ENCODE measurements at places on chromosomes 12 and 14.
A peak's percentile ranks its signal among the peaks of the same experiment; 100 is the strongest.

DNA sequence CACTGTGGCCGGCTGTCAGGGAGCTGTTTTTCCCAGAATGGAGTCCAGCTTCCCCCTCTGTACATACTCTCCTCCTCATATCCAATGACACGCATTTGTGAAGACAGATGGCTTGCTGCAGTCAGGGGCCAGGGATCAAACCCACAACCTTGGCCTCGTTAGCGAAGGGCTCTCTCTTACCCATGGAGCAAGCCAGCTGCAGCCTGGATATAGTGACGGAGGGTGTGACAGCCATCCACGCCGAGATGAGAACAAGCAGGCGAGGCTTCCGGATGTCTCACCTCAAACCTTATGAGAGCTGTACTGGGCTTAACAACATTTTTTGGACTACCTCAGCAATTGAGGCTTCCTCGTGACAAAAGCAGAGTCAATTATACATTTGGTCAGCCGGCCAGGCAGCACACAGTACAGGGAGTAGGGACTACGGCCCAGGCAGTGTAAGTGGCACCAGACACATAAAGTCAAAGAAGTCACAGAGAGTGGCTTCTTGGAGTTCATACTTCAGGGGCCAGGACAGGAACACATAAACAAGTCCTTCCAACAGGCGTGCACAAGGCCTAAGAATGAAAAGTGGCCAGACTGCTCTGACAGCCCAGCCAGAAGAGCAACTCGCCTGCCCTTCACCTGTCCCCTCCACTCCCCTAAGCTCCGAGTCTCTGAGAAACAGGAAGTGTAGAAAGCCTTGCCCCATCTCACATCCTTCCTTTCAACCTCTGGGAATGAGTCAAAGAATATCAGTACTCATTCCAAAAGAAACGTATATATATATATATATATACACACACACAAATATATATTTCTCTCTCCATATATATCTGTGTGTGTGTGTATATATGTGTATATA is 115.1 kb downstream of the TTC7B start:
- no peak for DNase-seq

GRCh38 chr12:3157581-3158323 is 80.6 kb downstream of the TSPAN9 start:
- DNase-seq: no peak

DNA sequence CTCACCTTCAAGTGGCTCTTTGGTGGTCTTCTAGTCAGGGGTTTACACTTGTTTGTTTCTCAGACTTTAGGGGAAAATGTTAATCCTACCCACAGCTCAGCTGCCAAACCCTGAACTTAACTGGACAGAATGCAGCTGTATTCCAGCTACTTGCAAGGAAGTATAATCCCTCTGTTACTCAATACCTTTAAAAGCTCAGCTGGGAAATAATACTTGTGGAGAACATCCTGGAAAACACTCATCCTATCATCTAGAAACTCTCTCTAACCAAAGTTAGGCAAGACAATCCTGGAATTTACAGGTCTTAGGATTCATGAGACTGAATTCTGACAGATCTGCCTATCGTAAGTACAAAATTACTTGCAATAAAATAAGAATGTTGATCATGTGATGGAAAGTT is 404.1 kb downstream of the ADAMTS20 start:
- no peak for DNase-seq

- DNase-seq: no peak
Observed at GRCh38 chr12:69682110-69682755, 16.9 kb downstream of the BEST3 start.

DNA sequence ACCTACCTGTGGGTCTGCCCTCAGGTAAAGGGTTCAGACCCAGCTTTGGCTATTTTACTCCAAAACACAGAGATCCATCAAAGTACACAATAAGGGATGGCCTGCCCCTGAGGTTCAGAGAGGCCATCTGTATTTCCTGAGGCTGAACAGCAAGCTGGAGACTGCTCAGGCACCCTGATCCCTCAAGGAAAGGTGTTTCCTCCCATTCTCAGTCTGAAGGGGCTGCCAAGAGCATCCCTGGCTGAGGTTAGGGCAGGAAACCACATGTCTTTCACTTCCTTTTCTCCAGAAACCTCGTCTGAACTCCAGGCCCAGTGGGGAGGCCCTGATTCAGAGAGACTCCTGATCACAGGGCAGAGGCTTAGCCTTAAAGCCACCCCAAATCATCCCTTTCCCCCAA is 1.5 kb downstream of the RILPL1 start:
- no peak for DNase-seq

- no peak for DNase-seq
Observed at GRCh38 chr14:70796551-70796950, 12.8 kb downstream of the MAP3K9 start.

- DNase-seq: no peak
Observed at GRCh38 chr12:81350309-81350708, 272.4 kb downstream of the ACSS3 start.

DNA sequence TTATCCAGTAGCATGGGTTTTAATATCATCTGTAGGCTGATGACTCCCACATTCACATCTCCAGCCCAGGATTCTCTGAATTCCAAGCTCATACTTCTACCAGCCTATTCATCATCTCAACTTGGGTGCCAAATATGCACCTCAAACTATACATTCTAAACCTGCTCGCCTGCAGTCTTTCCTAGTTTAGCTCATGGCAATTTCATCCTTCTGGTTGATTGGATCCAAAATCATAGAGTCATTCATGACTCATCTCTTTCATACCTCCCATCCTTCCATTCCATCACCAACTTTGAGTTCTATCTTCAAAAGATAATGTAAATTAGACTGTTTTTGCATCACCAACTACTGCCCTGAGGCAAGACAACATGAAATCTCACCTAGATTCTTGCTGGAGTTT is 99.7 kb upstream of the EGLN3 start:
- DNase-seq: no peak

- no peak for DNase-seq
Observed at GRCh38 chr12:117024961-117025480, 74.2 kb downstream of the TESC start.

GRCh38 chr14:95107711-95108110 is 49.6 kb downstream of the DICER1 start:
- no peak for DNase-seq

DNA sequence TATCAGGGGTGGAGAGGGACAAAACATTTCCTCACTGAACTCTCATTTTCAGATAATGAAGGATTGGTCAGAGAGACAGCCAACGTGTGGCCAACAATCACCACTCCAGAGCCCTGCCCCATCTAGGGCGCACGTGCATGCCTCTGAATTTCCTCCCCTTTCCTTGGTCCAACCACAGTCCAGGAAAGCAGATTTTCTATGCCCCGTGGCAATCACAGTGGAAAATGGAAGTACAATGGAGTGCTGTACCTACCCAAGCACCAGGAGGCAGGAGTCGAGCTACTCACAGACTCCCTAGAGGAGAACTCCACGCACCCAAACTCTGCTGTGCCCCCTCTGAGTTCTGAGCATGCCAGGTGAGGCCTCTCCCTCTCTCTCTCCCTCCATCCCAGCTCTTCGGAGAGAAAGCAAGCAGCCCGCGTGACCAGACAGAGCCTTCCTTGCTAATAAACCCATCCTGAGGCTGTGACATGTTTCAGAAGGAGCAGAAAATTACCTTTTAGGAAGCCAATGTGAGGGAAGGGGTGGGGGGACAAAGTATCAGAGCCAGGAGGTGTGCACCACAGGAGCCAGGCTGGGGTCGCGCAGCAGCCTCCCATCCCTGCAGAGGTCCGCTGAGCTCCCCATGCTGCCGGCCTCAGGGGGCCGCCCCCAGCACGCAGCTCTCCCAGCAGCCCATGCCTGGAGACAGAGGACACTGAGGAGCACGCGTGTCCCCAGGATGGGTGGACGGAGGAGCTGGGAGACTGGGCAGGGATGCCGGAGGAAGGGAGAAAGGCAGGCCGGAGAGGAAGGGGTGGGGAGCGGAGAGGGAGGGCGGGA is 73.4 kb downstream of the PITPNM2 start:
- no peak for DNase-seq

DNA sequence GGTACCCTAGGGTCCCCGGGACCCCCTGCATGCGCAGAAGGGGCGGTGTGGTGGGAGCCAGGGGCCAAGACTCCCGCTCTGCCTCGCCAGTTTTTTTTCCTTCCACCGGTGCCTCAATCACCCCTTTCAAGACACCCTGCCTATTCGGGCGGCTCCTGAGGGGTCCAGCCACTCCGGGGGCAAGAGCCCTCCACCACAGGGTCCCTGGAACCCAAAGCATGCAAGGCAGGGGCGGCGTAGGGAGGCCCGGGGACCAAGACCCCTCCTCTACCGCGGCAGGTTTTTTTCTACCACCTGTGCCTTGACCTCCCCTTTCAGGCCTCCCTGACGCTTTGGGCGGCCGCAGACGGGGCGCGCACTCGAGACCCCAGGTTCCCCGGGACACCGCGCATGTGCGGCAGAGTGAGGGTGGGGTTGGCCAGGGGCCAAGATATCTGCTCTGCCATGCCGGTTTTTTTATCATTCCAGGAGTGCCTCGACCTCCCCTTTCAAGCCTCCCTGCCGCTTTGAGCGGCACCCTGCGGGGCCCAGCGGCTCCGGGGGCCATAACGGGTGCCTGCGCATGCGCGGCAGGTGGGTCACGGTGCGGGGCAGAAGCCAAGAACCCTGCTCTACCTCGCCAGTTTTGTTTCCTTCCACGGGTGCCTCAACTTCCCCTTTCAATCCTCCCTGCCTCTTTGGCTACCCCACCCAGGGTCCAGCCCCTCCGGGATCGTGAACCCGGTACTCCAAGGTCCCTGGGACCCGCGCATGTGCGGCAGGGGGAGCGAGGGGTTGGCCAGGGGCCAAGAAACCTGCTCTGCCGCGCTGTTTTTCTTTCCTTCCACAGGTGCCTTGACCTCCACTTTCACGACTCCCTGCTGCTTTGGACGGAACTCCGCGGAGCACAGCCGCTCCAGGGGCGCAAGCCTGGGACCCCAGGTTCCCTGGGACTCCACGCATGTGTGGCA is 328.1 kb downstream of the ALG10 start:
- no peak for DNase-seq

DNA sequence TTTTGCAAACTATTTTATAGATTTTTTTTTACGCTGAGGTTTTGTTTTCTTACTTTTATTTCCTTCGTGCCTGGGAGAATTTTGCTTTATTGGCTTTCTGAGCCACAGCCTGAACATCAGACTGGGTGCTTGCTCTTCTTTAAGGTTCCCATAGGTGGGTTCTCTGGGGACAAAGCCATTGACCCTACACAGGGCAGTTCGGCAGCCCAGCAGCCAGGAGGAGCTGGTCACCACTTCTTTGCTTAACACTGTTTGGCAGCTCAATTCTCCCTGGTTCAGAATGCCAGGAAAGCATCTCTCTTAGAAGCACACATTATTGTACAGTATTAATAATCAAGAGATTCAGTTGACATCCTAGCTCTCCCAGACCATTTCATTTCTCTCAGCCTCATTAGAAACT is 140.8 kb upstream of the NEDD1 start:
- no peak for DNase-seq

GRCh38 chr12:88029093-88029665 is at the start of gene C12orf50:
TSS of gene C12orf50 (minus strand) at chr12:88029401. CDS start at chr12:88026962, 2,439 bp downstream.
- DNase-seq: no peak

DNA sequence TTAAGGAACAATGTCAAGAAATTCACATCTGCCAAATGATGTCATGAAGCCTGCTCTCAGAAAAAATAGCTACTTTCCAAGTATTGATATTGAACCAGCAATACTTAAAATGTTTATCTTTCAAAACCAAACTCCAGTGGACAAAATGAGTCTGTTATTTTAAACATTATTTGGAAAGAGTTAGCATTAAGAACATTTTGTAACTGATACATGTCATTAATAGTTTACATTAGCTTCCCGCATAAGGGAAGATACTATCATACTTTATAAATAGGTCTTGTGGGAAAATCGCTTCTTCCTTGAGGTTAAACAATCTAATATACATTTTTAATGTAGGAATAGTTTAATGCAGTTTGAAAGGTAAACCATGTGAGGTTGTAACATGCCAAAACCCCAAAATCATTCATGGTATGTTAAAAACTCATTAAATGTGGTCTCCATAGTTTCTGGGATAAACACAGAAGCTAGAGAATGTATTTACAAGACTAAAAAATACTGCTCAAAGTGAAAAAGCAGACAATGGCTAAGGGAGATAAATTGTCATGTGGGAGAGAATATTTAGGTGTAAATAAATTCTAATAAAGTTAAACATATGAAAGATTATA is 73.4 kb upstream of the ATP2B1 start:
- DNase-seq: no peak

GRCh38 chr12:113418213-113418879 is 3.8 kb upstream of the SDSL start:
- DNase-seq: no peak

GRCh38 chr12:50221228-50222008 is 54.2 kb upstream of the CERS5 start:
- peak; percentile 73 for DNase-seq

- DNase-seq: no peak
Observed at GRCh38 chr14:96221841-96222240, 17.2 kb downstream of the BDKRB2 start.

GRCh38 chr14:38336298-38336697 is 80.4 kb upstream of the CLEC14A start:
- no peak for DNase-seq

GRCh38 chr14:95208598-95208997 is 51.3 kb upstream of the DICER1 start:
- no peak for DNase-seq

DNA sequence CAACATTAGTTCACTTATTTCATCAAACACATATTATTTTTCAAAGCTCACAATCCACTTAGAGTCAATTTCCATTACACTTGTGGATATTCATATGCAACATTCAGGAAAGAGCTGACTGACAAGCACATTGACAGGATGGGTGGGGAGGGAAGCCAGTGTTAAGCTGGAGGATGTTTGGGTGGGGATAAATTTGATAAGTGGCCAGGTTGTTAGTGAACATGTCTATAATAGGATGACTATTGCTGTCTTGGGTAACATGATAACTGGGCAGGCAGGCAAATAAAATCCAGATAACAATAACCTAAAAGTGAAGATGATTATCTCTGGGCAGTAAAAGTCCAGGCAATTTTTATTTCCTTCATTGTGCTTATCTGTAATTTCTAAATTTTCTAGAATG is 73.8 kb upstream of the OSBPL8 start:
- no peak for DNase-seq

DNA sequence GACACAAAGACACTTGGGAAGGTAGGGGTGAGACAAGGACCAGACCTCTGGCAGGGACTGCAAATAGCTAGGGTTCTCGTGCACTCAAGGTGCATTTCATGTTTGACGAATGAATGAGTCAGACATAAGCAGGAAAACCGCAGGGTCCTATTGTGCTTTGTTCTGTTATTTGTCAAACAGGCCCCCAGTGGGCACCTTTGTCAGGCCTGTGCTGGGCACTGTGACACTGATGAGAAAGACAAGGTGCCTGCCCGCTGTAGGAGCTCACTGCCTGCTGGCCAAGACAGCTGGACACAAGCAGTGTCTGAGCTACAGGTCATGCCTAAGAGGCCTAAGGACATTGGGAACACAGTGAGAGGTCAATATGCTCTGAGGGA is 2.3 kb downstream of the OTUB2 start:
- DNase-seq: no peak

- no peak for DNase-seq
Observed at GRCh38 chr14:100898465-100898864, 5.1 kb downstream of the RTL1 start.

- no peak for DNase-seq
Observed at GRCh38 chr12:2151391-2151790, 98.6 kb downstream of the CACNA1C start.
